Midbrain (tissue), 1 donor: ENCODE measurements at places on chromosomes 12 and 14.

- DNase-seq = no peak
Measured at GRCh38 chr12:96041181-96041580, 5.8 kb upstream of the LTA4H start.

GRCh38 chr12:122963941-122964265, 2.4 kb downstream of the ABCB9 start:
- no peak for DNase-seq

- DNase-seq = no peak
Measured at GRCh38 chr14:95885278-95885677, 8.6 kb downstream of the TUNAR start.

DNA sequence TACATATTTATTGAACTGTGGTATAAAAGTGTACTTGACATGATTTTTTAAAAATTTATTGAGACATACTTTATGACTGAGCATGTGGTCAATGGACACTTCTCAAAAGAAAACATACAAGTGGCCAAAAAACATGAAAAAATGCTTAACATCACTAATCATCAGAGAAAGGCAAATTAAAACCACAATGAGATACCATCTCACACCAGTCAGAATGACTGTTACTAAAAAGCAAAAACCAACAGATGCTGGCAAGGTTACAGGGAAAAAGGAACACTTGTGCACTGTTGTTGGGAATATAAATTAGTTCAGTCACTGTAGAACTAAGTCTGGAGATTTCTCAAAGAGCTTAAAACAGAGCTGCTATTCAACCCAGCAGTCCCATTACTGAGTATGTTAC, 1177.6 kb downstream of the GALC start:
- no peak for DNase-seq

DNA sequence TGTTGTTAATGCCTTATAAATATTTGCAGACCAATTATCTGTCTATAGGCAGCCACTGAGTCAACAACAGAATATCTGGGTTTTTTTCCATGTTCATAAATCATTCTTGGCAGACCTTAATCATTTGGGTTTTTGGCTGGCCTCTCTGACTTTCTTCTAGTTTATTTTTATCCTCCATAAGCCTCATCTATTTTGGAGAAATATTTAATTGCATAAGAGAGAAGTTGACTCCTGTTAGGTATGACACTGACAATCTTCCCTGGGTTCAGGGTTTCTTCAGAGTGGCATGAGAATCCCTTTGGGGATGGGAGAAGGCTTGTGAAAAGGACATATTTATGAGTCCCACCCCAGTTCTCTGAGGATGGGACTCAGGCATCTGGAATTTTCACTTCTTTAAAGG, 299.8 kb downstream of the NRXN3 start:
- DNase-seq = no peak

GRCh38 chr14:99971087-99971940, 93.9 kb upstream of the EVL start:
- peak; percentile 84 for DNase-seq

GRCh38 chr12:88471331-88472045, 108.8 kb downstream of the KITLG start:
- no peak for DNase-seq

GRCh38 chr12:91975891-91976290, 169.8 kb downstream of the BTG1 start:
- no peak for DNase-seq

DNA sequence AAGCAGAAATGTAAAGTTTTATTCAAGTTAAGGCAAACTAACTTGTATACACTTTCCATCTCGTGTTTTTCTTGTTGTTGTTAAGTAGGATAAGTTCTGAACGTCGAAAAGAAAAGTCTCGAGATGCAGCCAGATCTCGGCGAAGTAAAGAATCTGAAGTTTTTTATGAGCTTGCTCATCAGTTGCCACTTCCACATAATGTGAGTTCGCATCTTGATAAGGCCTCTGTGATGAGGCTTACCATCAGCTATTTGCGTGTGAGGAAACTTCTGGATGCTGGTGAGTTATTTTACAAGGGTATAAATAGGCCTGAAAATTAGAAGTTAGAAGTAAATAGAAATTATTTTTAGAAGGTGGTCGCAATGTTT, 25.0 kb downstream of the HIF1A start:
- no peak for DNase-seq

DNA sequence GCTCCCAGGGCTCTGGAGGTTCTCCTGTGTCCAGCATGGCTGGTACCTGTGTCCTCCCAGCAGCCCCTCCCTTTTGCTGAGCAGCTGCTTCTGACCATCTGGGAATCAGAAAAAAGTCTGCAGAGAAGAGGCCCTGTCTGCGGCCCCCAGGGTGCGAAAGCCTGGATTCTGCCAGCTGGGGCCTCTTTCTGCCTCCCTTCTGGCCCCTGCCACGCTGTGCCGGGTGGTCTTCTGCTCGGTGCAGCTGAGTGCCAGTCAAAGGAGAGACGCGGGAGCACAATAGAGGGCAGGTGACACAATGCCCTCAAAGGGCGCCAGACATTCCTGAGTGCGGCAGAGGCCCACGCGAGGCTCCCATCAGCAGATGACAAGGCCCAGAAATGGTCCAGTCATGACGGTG, 12.6 kb downstream of the BTBD6 start:
- no peak for DNase-seq

DNA sequence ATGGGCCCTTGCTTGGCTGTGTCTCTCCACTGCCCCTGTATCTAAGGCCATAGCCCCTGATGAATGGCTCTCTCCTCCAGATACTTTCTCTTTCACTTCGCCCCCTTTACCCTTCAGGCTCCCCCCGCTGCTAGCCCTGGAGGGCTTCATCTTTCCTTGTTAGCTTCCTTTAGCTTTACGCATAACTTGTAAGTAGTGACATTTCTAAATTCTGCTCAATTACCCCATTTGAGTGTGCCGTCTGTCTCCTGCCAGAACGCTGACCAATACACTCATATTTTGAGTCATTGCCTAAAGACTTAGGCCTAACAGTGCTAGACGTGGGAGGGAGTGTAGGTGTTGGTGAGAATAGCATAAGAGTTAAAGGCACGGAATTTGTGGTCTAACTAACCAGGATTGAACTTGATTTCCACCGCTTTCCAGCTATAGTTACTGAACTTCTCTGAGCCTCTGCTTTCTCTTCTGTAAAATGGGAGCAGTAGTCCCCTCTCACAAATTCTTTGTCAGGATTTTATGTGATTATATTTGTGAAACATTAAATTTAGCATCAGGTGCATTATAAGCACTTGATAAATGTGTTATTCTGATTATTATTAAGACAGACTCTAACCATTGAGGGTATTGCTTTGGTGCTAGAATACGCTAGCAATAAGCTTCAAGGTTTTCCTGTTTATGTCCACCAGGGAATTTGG, 129.3 kb downstream of the ZFP36L1 start:
- no peak for DNase-seq
